Glomerular endothelial cell (primary cell): ENCODE measurements at places on chromosomes 1 and 21. TPM values are rescaled to one million over a fixed set of nuclear protein-coding genes. Genes with fewer than 3 reads are reported as not detected.

DNA sequence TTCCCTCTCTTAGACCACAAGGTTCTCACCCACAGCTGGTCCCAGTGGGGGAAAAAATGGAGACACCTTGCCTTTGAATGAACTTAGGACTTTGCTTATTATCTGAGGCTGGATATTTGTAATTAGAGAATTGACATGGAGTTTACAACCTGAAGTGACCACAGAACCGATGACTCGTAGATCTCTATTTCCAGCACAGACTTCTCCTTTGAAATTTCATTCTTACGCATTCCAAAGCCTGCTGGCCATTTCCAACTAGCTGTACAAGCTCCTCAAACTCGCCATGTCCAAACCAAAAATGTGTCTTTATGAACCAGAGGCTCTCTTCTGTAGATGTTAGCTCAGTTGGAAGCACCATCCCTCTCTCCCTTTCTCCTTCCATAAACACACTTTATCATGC lies 12.0 kb downstream of the RAB7B start:
- no peak for DNase-seq

The HCRTR1 gene
- 0.58 and 1.3 TPM in 2 replicates for total RNA-seq

- DNase-seq = no peak
Measured at GRCh38 chr1:226134170-226135058, 52.1 kb downstream of the ACBD3 start.

- DNase-seq = no peak
Measured at GRCh38 chr1:98937347-98937746, 67.3 kb downstream of the PLPPR5 start.

- no peak for DNase-seq
Measured at GRCh38 chr1:199510314-199510713, 517.2 kb upstream of the NR5A2 start.

DNA sequence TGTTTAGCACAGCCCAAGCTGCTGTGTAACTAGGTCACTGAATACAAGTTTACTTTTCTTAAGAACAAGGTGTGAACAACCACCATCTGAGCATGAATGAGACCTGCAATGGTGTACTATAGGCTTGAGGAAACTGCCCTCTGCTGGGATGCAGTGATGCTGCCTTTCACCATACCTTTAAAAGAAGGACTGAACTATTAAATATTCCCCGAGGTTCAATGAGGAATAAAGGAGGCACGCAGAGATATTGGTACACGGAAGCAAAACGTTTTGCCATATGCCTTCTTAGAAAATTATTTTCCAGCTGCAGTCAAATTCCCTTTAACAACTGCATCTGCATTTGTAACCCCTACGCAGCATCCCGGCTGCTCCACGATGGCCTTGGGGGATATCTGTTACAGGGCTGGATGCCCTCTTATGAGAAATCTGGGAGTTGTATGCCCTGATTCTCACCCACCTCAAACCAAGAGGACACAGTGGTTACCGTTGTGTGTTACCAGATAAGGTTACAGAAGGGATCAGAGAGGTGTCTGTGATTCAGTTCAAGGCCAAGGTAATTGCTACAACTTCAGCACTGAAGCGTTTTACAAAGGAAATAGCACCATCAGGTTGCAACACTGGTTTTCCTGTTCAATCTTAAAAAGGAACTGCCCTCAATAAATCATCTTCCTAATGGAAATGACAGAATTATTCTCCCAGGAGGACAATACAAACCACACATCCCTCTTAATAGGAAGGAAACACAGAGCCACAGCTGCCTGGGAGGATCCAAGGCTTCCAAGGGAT lies 470.5 kb downstream of the LTN1 start:
- DNase-seq = no peak
